ENCODE measurements at places on chromosomes 7 and 10.

DNA sequence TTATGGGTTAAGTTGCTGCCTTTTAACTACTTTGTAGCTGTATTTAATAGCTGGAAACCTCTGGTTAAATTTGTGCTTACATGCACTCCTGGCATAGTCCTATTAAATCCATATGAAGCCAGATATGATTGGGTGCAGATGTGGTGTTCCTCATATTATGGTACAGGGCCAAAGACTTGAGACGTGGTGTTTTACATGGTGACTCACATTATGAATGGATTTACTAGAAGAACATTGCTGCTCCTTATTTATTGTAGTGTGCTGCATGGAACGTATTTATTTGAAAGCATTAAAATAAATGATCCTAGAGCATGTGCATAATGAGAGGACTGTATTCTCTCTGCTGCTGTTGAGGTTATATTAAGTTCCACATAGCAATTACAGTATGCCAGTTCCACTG, 224.1 kb downstream of the SLC25A13 start:
- DNase-seq = no peak

DNA sequence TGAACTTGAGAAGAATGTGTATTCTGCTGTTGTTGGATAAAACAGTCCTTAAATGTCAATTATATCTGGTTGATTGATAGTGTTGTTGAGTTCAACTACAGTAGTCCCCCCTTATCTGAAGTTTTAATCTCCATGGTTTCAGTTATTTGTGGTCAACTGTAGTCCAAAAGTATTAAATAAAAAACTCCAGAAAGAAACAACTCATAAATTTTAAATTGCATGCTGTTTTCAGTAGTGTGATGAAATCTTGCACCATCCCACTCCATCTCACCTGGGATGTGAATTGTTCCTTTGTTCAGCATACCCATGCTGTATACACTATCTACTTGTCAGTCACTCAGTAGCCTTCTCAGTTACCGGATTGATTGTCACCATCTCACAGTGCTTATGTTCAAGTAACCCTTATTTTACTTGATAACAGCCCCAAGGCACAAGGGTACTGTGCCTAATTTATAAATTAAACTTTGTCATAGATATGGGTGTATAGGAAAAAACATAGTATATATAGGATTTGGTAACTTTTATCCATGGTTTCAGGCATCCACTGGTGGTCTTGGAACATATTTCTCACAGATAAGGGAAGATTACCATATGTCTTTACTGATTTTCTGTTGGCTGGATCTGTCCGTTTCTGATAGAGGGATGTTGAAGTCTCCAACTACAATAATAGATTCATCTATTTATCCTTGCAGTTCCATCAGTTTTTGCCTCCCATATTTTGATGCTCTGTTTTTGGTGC, 57.1 kb downstream of the AOAH start:
- DNase-seq = no peak

DNA sequence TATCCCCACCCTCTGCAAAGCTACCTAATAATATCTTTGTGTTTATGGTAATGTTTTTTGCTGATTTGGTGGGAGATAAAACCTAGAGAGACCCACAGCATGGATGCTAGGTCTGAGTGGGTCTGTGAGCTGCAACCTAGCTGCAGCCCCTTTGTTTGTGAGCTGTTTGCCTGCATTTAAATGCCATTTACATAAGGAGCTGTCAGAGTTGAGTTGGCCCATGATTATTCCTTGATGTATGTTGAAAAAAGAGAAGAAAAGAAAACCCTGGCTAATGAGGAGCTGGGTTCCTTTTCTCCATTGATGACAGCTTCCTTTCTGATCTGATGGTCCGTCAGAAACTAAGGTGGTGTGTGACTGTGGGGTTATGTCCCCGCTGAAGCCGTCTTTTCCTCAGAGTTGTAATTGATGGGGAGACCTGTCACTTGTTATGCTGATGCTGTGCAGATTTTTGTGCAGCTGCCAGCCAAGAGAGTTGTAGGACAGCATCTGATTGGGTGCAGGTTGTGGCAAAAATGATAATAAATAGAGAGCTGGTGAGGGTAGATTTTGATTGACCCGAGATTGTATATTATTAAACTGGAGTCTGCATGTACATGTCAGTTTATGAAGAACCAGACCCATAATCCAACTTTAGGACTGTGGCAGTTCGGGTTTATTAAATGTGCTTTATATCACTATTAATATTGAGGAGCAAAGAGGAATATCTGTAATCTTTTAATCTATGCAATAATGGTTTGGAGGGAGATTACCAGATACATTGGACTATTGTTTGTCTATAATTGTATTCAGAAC, 219.8 kb downstream of the AUTS2 start:
- no peak for DNase-seq

- DNase-seq = no peak
These were observed 257.9 kb upstream of the AKR1E2 start for GRCh38 chr10:4568086-4568485.

DNA sequence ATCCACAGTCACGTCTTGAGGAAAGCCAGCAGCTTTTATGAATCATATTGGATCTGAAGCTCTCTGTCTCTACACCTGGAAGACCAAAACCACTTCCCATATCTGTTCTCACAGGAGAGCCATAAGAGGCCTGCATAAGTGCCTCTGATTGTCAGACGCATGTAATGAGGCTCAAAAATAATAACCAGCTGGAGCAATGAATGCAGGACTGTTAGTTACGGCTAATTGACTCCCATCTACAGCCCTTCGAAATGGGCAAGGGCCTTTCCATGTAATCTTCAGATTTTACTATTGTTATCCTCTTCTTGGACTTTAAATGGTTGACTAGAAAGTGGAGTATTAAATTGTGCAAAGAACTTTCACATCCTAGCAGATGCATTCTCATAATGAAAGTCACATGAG, 4.4 kb upstream of the SEMA3C start:
- DNase-seq = no peak

DNA sequence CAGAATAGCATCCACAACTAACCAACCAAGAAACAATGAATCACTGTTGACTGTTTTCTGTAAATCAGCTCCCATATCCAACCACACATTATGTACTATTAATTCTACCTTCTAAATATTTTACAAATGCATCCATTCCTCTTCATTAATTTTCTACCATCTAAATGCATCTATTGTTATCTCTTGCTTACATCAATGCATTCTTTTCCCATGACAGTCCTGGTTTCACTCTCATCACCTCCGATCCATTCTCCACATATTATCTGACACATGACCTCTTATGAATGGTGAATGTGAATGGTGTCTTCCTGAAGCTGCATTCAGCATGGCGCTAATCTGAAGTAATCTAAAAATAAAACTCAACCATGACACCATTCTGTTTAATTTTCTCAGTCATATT, 153.8 kb upstream of the CALCR start:
- DNase-seq = no peak

- DNase-seq = no peak
These were observed 40.9 kb downstream of the NSUN6 start for GRCh38 chr10:18610517-18610916.

GRCh38 chr10:69573056-69573806, at the start of gene NEUROG3:
NEUROG3 (minus strand) TSS chr10:69573422; CDS start chr10:69573043, 379 bp downstream.
- no peak for DNase-seq

DNA sequence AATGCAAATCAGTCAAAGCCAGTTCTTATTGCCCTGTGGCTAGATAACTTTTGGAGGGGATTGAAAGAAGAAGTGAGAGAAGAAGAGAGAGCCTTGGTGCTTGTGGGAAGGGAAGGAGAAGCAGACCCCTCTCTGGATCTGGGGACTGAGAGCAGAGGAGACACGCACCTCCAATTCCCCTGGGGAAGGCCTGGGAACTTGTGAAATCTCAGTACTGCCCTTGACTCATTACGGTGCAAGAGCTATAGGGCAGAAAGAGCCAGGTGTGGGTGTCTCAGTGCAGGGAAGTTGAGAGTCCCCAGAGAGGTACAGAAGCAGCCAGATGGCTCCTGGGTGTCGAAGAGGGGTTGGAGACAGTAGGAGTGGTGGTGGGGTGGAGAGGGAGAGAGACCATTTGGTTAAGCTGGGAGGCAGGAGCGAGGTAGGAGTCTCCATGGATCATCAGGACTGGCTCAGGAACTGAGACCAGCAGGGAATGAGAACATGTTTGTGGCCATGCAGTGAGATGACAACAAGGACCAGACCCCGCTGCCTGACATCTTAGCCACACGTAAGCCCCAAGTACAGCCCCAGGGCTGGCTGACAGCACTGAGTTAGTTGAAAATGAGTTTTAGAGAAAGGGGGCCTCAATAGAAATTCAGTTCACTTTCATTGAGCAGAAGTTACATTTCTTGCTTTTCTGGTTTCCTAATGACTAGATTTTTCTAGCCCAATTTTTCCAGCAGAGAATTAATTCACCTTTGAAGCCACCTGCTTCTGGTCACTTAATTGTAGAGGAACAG, 238.2 kb downstream of the BUB3 start:
- DNase-seq = no peak

All from natural killer cell (primary cell).